ENCODE measurements at places on chromosomes 2 and 18.

- DNase-seq = no peak
Measured at GRCh38 chr18:23453680-23454058, 582 bp downstream of the RIOK3 start.

GRCh38 chr18:9594823-9595596 lies 19.3 kb downstream of the PPP4R1 start:
- DNase-seq = no peak

GRCh38 chr2:21009662-21010225 lies 34.1 kb downstream of the APOB start:
- no peak for DNase-seq

DNA sequence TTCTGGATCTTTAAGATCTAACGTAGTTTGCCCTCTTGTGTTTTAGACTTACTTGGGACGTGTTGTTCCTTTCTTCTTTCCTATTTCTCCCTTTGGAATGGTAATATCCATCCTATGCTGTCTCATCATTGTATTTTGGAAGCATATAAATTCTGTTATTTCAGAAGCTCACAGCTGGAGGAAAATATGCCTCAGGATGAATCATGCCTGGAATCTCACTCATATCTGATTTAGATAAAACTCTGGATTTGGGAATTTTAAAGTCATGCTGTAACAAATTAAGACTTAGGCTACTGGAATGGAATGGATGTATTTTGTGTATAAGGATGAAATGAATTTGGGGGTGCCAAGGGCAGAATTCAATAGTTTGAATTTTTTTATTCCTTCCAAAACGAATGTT lies 245.2 kb upstream of the GULP1 start:
- no peak for DNase-seq

DNA sequence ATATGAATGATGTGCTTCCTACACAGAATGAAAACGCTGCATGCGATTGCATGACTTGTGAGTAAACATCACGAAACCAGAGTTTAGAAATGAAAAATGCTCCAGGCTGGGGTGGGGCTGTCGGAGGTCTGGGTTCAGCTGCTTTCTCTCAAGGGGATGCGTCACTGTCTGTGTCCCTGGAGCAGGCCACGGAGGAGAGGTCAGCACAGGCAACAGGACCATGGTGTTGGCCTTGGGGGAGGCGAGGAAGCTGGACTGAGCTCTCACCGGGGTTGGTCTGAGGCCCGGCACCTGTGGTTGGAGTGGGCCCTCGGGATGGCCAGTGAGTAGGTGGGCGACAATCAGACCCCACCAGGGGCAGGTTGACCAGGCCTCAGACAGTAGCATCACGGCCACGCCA lies 89.0 kb upstream of the TMEM18 start:
- no peak for DNase-seq

DNA sequence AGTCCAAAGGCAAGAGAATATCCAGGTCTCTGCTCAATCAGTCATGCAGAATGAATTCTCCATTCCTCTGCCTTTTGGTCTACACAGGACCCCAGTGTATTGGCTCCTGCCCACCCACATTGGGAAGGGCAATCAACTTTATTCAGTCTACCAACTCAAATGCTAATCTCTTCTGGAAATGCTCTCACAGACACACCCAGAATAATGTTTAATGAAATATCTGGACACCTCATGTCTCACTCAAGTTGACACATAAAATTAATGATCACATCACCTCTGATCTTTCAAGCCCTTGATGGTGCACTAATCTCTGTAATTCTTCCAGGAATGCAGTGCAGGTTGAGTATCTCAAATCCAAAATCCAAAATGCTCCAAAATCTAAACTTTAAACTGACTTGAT lies 315.6 kb downstream of the HRH4 start:
- DNase-seq = no peak

- DNase-seq = no peak
Measured at GRCh38 chr18:38611036-38611964, 1045.7 kb upstream of the CELF4 start.

- DNase-seq = no peak
Measured at GRCh38 chr2:42566837-42567321, 1.6 kb upstream of the MTA3 start.

- DNase-seq = no peak
Measured at GRCh38 chr2:144201868-144202468, 318.0 kb downstream of the ZEB2 start.

DNA sequence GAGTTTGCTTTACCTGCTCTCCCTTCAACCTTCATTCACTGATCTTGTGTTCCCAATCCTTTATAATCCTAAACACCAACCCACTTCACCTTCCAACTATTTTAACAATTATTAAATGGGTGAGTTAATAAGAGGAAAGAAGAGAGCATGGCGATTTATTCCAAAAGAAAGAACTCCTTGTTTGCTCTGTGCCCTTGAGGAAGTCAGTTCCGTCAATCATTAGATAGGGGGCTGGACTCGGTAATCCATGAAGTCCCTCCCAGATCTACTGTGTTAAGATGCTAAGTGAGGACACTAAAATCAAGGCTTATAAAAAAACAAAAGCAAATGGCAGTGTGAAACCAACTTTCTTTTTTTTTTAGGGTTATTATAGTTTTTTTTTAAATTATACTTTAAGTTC lies 589.9 kb downstream of the XIRP2 start:
- no peak for DNase-seq

DNA sequence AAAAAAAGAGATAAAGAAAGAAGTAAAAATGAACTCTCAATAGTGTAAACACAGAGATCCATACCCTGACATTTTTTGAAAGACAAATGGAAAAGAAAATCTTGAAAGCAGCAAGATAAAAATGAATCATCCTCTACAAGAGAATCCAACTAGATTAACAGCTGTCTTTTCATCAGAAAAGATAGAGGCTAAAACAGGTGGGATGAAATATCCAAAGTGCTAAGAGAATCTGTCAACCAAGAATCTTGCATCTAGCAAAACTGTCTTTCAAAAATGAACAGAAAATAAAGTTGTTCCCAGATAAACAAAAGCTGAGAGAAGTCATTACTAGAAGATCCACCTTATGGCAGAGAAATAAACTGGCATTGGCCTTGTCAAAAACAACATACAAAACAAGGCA lies 117.3 kb upstream of the MAPRE2 start:
- DNase-seq = no peak

- no peak for DNase-seq
Measured at GRCh38 chr2:177088529-177088928, 124.1 kb upstream of the HNRNPA3 start.

DNA sequence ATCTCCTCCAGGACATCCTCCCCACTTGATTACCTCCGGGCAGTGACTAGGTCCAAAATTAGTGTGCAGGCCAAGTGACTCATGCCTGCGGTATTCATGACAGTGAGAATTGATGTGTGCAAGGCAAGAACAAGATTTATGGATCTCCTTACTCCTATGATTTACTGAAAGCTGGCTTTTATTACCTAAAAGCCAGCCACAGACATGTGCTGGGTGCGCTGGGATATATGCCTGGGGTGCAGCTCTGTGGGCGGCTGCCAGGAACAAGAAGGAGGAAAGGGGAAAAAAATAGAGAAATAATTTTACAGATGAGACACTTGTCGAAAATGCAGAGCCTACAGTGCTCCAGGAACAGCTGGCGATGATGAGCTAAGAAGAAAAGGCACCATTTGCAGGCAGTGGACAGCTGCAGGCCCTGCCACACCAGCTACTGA lies 359.3 kb downstream of the CMPK2 start:
- no peak for DNase-seq

GRCh38 chr18:54712306-54712705 lies 116.0 kb upstream of the RAB27B start:
- no peak for DNase-seq

- no peak for DNase-seq
Measured at GRCh38 chr2:145744541-145745386, 1224.8 kb upstream of the ZEB2 start.
